ENCODE measurements at places on chromosomes 1 and 21.

DNA sequence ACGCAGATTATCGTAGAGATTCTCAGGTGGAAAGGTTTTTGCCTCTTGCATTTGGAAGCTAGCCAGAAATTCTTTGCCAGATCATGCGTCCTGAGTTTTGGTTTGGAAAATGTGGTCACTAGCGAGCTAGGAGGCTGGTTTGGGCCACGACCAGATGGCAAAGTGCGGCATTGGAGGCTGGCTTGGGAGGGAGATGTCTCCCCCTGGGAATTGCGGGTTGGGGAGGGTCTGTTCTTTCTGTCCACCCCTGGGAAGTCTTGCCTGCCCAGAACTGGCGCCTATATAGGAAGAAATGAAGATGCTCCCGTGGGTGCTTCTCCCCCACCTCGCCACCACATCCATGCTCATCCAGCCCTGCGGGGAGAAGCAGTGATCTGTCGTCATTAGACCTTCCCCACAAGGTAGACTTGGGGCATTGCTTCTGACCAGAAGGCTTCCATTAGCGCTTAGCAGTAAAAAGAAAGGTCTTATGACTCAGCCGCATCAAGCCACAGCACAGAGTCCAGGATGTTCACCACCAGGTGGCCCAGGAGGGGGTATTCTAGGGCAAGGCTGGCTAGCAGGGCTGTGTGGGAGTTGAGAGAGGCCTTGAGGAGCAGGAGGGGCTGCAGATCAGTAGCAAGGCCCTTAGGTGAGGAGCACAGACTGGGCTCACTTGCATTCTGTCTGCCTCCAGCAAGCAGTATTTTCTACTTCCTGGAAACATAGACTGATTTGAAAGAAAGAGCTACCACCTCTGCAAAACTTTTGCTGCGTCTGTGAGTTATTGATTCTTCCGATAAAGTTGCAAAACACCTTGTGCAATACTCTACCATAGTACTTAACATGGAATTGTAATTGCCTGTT is 1.5 kb upstream of the PTP4A2 start:
- no peak for DNase-seq

DNA sequence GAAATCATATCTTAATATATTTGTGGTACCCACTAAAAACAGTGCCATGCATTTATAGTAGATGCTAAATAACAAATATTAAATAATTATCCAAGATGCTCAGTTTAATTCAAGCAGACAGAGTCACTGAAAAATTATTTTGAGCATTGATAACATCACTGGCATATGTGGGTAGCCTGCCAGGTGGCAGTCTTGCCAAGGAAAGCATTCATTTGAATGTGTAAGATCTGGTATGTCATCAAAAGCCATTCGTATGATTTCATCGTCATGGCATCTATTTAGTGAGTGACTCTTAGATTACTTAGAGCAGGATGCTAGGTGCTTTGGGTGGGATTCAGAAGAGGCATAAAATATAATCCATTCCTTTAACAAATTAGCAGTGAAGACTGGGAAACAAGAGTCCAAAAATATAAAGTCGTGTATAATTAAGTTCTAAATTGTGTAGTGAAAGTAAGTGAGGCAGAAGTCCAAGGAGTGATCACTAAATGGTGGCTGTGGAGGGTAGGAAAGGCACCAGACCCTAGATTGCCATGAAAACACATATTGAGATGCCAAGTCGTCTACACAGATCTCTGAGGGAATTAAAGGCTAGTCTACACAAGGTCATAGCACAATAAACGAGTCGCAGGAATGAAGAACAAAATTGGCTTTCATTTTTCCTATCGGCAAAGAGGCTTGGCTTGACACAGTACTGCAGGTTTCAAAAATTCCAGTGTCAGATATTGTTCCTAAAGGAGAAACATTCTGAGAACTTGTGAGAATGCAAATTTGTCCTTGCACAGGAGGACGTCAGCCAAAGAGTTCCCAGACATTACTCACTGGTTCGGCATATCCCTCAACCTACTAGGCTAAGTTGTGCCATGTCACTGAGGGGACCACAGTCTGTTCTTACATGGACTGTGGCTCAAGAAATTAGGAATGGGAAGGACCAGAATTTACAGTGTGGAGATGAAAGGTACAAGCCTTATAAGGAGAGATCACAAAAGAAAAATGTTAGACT is 130.8 kb downstream of the LYPLAL1 start:
- DNase-seq: no peak

DNA sequence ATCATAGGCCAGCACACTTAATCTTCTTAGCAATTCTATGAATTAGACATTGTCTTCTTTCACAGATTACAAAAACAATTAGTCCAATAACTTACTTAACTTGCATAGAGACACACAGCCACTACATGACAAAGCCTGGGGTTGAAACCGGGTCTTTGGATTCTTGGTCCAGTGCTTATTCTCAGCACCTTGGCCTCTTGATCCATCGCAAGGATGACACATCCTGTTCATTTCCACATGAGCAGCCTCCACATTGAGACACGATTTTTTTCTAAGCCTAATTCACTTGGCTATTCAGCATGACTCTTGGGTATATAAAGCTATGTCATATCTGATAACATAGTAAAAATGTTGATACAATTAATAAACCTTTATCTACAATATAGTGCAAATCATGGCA is 221.0 kb upstream of the FOXD3 start:
- no peak for DNase-seq

GRCh38 chr1:26538480-26539412 is 9.2 kb downstream of the RPS6KA1 start:
- DNase-seq: no peak

GRCh38 chr1:201266774-201267173 is 16.5 kb upstream of the PKP1 start:
- no peak for DNase-seq

GRCh38 chr1:51867479-51868232 is 10.9 kb downstream of the NRDC start:
- no peak for DNase-seq

- no peak for DNase-seq
Observed at GRCh38 chr1:213070406-213070805, 19.4 kb downstream of the RPS6KC1 start.

DNA sequence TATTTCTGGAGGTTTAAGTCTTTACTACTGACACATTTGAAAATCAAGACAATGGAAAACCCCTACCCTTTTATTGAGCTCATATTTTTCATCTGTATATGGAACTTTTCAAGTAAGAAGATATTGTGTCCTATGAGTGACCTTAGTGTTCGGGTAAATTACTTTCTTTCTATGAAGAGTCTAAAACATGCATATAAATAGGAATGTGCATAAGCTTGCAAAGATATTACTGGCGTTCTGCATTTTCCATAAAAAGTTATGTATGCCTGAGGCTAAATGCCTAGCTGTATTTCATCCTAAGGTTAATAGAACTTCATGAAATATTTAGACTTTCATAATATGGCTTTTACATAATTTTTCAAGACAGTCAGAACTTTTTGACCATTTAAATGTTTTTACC is 495.8 kb upstream of the ADAMTS5 start:
- no peak for DNase-seq

GRCh38 chr21:32565856-32566465 is 19.4 kb downstream of the TCP10L start:
- no peak for DNase-seq

DNA sequence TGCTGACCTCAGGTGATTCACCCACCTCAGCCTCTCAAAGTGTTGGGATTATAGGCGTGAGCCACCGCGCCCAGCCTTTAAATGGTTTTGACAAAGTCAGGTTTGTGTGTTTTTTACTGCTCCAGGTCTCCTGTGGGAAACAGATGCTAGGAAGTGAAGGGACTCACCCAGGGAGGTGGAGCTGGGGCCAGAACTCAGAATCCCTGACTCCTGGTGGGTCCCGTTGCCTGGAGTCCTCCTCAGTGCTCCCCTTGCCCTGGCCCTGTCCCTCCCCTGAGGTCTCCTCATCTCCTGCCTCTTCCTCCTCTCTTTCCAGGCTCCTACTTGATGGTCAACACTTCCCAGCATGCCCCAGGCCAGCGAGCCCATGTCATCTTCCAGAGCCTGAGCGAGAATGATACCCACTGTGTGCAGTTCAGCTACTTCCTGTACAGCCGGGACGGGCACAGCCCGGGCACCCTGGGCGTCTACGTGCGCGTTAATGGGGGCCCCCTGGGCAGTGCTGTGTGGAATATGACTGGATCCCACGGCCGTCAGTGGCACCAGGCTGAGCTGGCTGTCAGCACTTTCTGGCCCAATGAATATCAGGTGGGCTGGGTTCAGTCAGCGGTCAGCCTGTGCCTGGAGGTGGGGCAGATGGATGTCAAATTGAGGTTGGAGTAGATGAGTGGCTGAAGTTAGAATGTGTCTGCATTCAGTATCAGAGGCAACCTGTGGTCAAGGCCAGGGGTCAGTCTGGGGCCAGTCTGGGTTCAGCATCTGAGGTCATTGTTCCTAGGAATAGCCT is 22.1 kb downstream of the PTPRU start:
- DNase-seq: no peak

GRCh38 chr1:203340112-203340790 is 10.7 kb downstream of the FMOD start:
- DNase-seq: peak; percentile 62
